Activated naive CD8-positive, alpha-beta T cell treated with anti-CD3 and anti-CD28 coated beads for 36 hours (primary cell): ENCODE measurements at places on chromosomes 3 and 15.
A peak's percentile ranks its signal among the peaks of the same experiment; 100 is the strongest.

- no peak for DNase-seq
- no peaks in the 10 kb centered on the region for H3K36me3 ChIP-seq
- peaks cover 5% of the 10 kb centered on the region for H3K4me1 ChIP-seq
These were observed 96.5 kb upstream of the TNFAIP8L3 start for GRCh38 chr15:51191072-51191670.

- H3K4me3 ChIP-seq = no peak overlapping the region
- H3K36me3 ChIP-seq = peaks cover 14% of the 10 kb centered on the region
- no peak overlapping the region for H3K27ac ChIP-seq
- DNase-seq = no peak
- peaks cover 13% of the 10 kb centered on the region for H3K4me1 ChIP-seq
These were observed 50.0 kb downstream of the ITPR1 start for GRCh38 chr3:4543110-4543509.

DNA sequence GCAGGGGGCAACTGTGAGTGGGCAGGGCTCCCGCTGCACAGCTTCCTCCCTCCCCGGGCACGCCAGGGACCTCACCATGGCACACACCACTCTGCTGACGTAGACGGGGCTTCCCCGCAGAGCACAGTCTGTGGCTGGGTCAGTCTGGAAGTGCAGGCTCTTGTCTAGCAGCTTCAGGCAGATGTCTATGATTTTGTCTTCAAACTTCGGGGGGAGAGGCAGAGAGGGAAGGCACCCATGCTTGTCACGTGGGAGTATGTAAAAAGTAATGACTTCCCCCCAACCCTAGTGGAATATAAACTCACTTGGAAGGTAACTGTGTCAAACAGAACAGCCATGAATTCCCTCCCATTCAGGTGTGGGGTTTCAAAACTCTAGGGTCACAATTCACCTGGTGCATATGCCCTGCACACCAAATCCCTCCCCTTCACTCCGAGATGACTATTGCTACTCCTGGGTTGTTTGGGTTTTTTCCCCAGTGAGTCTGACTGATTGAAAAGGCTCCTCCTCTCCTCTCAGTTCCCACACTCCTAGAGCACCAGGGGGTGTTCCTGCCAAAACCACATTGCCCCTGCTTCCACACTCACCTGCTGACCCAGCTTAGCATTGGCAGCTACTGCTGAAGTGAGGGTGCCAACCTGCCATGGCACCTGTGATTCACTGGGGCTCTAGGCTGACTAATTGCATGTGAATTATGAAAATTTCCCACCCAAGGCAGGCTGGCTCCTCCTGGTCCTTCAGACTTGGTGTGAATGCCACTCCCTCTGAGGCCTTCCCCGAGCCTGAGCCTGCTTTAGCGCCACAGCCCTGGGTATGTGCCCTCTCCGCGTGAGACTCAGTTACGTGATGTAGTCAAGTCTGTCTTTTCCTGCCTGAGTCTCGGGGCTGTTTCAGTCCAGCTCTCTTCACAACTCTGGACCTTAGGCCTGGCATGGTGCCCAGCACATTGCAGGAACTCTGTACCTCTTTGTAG lies 13.0 kb downstream of the TGM5 start:
- no peaks in the 10 kb centered on the region for H3K27me3 ChIP-seq
- no peak overlapping the region for H3K4me3 ChIP-seq
- H3K4me1 ChIP-seq = peaks cover 36% of the 10 kb centered on the region
- DNase-seq = peak; percentile 32
- no peak overlapping the region for H3K27ac ChIP-seq
- no peaks in the 10 kb centered on the region for H3K36me3 ChIP-seq

DNA sequence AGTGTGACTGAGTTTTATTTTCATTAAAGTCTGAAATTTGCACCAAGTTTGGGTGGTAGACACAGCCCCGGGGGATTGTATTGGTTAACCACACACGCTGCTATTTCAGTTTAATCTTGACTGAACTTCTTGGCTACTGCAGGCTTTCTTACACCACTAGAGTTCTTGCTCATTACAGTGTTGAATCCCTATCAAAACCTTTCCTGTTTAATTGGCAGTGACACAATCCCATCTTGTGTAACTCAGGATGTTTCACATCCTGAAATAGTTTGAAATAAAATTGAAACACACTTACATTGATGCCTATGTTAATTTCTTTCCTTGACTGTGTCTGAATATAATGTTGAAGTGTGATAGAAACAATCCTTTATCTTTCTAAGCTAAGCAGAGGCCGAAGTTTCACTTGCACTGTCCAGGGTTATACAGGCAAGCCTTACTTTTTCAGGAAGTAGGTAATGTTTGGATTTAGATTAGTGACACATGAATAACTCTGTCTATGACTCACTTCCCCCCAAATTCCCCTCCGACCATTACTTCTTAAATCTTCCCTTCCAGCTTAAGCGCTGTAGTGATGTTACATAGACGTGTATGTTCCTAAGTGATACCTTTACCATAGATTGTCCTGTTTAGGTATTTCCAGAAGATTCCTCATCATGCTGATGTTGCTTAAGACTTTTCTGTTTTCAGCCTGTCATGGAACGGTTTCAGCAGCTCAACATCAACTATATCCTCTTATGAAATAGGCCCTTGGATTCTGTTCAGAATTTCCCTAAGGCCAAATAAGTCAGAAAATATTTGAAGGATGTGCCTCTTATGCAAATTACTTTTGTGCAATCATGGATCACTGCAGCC lies 16.8 kb downstream of the ATG7 start:
- H3K27me3 ChIP-seq = no peaks in the 10 kb centered on the region
- no peak for DNase-seq
- peaks cover 42% of the 10 kb centered on the region for H3K36me3 ChIP-seq
- H3K4me3 ChIP-seq = peak overlapping the region; percentile 66
- H3K4me1 ChIP-seq = peaks cover 53% of the 10 kb centered on the region
- peak overlapping the region; percentile 92 for H3K27ac ChIP-seq

DNA sequence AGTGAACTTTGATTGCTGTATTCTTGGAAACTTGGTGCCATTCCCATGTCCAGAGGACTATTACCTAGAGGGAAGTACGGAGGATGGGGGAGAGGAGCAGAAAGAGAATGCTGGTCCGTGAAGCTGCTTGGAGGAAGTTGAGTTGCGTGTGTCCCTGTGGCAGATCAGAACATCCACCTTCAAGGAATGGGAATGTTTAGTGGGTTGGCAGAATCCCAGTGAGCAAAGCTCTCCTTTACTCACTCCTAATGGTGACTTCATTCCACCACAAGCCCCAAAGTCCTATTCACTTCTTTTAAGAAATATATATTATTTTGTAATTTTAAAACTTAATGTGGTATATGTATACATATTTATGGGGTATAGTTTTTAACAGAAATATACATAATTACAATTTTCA lies 247.8 kb upstream of the FEZF2 start:
- peaks cover 35% of the 10 kb centered on the region for H3K27me3 ChIP-seq
- no peak overlapping the region for H3K4me3 ChIP-seq
- no peak overlapping the region for H3K27ac ChIP-seq
- no peaks in the 10 kb centered on the region for H3K4me1 ChIP-seq

DNA sequence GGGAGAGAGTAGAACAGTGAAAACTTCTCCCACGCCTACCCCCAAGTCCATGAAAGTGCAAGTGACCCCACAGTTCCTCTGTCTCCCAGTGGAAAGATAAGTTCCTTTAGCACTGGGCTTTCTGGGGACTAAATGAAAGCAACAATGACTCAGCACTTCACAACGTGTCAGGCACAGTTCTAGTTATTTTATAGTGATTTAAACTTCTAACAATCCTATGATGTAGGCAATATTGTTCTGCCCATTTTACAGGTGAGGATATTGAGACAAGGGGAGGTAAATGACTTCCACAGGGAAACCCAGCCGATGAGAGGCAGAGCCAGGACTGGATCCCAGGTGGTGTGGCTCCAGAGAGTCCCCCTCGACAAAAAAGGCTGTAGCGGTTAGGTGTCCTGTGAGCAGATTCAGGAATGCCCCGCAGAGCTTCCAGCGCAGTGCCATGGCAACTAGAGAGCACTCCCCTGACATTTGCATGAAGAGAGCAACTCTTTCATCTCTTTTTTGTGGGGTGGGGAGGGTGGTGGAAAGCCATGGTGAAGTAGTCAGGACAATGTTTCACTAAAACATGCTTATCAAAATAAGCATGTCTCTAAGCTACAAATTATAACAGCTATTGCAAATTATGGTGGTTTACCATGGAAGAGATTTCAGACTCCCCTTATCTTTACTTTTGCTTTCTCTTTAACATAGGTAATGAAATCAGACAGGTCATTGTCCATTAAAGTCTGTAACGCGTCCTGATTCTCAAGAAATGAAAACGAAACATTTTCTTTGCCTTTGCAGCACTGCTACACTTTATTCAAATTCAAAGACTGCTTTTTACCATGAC lies 62.1 kb downstream of the NR2F2 start:
- no peak for DNase-seq
- no peaks in the 10 kb centered on the region for H3K36me3 ChIP-seq
- H3K27me3 ChIP-seq = peaks cover 22% of the 10 kb centered on the region

- DNase-seq = no peak
- no peak overlapping the region for H3K4me3 ChIP-seq
- H3K27me3 ChIP-seq = no peaks in the 10 kb centered on the region
- no peak overlapping the region for H3K27ac ChIP-seq
- no peaks in the 10 kb centered on the region for H3K36me3 ChIP-seq
These were observed 270.4 kb upstream of the CTDSPL start for GRCh38 chr3:37591116-37591781.

DNA sequence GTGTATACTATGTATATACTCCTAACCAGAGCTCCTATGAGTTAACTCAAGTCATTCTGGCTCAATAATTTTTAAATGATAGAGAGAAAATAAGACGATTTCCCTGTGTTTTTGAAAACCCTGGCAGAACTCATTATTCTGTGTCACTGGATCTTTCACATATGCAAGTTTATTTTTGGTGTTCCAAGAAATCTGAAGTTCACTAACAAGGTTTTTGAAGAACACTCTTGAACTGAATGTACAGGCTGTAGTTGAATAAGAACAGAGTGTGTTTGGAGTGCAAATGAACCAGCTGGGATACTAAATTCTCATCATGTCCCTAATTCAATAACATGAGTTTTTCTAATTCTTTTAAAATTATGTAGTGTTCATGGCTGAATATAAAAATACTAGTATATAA lies 466.9 kb upstream of the SUCLG2 start:
- peaks cover 12% of the 10 kb centered on the region for H3K36me3 ChIP-seq
- DNase-seq = no peak
- no peak overlapping the region for H3K4me3 ChIP-seq

DNA sequence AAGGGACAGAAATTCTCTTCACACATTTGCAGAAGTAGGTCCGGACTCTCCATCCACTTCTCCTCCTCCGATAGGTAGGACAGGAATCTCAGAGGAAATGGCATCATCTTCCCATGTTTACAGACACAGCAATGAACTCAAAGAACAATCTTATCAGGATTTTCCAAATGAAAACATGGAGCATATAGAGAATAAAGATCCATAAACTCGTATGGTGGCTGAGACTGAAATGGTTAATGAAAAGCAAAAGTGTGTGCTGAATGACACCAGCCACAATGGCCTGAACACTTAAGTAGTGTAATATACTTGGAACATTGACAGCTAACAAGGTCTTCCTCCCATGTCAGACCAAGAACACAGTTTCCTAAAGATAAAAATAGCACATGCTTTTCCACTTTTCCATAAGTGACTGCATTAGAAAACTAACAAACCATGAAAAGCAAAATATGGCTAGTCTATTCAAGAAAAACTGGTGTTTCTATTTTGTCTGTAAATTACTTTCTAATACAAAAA lies 5.8 kb downstream of the CCRL2 start:
- peaks cover 3% of the 10 kb centered on the region for H3K36me3 ChIP-seq
- H3K27me3 ChIP-seq = no peaks in the 10 kb centered on the region
- DNase-seq = no peak
- peaks cover 35% of the 10 kb centered on the region for H3K4me1 ChIP-seq
- H3K4me3 ChIP-seq = no peak overlapping the region

- H3K4me3 ChIP-seq = no peak overlapping the region
- no peak overlapping the region for H3K27ac ChIP-seq
- DNase-seq = no peak
These were observed 38.4 kb upstream of the GOLGA8J start for GRCh38 chr15:30044377-30044776.

GRCh38 chr3:146178006-146178689 lies 17.2 kb upstream of the PLOD2 start:
- no peak overlapping the region for H3K27ac ChIP-seq
- no peaks in the 10 kb centered on the region for H3K36me3 ChIP-seq
- H3K4me3 ChIP-seq = no peak overlapping the region
- H3K4me1 ChIP-seq = no peaks in the 10 kb centered on the region
- DNase-seq = no peak

- no peaks in the 10 kb centered on the region for H3K27me3 ChIP-seq
- H3K4me1 ChIP-seq = peaks cover 34% of the 10 kb centered on the region
- H3K27ac ChIP-seq = peak overlapping the region; percentile 98
- H3K36me3 ChIP-seq = peaks cover 62% of the 10 kb centered on the region
- DNase-seq = peak; percentile 75
These were observed 790 bp downstream of the DUT start for GRCh38 chr15:48331796-48332641.

- no peak overlapping the region for H3K27ac ChIP-seq
- DNase-seq = no peak
- H3K27me3 ChIP-seq = peaks cover 8% of the 10 kb centered on the region
These were observed 23.9 kb upstream of the CTXND1 start for GRCh38 chr15:80275961-80276360.
